T follicular helper cell (primary cell): ENCODE measurements at places on chromosomes 1 and 21.

- DNase-seq, result no peak
Measured at GRCh38 chr1:173504268-173504667, 27.1 kb downstream of the PRDX6 start.

DNA sequence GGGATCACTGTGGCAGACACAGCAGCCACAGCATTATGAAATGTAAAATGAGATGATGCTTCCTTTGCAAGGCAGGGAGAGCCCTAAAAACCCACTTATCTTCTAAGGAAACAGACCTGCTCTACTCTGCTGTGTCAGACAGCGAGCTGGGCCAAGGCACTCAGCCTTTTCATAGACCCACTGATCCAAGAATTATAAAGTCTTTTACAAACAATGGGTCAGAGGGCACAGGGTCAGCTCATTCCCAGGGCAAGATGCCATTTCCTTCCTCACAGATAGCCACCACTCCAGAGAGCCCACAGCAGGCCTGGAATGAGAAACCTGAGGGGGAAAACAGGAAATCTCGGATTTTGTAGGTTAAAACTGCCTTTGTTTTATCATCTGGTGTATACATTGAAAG, 42.9 kb downstream of the CASQ2 start:
- DNase-seq, result no peak

- DNase-seq, result peak; percentile 85
Measured at GRCh38 chr1:203289281-203289981, 15.9 kb upstream of the BTG2 start.

DNA sequence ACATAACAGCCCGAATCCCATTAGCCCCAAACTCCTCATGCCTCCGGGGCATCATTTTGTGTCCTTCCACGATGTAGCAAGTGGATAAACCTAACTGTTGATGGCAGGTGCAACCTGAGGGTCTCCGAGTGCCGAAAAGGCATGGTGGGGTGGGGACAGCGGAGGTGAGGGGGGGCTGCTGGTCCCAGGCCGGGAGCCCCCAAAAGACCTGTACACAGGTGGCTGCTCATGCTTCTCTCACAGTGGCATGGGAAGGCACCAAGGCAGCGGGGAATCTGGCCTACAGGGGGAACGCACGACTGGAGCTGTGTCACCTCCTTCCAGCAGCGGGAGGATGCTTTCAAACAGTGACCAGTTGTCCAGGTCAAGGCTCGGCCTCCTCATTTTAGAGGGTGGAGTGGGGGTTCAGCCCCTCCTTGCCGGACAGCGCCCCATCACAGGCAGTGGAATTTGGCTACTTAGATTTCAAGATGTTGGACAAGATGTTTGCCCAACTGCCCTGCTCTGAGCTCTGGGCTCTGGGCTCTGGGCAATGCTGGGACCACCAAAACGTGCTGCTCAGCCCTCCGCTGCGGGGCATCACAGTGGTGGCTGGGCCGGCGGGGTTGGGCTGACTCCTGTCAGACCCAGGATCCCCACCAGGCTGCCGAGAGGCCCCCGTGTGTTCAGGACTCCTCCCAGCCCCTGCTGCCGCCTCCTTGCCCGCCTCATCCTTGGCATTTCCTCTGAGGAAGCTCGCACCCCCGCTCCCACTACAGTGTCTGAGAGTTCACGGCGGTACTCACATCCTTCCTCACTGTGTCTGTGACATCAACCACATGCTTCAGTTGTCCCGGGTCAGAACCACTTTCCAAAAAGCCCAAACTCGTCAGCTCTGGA, 7.6 kb downstream of the DNMT3L start:
- DNase-seq, result no peak

DNA sequence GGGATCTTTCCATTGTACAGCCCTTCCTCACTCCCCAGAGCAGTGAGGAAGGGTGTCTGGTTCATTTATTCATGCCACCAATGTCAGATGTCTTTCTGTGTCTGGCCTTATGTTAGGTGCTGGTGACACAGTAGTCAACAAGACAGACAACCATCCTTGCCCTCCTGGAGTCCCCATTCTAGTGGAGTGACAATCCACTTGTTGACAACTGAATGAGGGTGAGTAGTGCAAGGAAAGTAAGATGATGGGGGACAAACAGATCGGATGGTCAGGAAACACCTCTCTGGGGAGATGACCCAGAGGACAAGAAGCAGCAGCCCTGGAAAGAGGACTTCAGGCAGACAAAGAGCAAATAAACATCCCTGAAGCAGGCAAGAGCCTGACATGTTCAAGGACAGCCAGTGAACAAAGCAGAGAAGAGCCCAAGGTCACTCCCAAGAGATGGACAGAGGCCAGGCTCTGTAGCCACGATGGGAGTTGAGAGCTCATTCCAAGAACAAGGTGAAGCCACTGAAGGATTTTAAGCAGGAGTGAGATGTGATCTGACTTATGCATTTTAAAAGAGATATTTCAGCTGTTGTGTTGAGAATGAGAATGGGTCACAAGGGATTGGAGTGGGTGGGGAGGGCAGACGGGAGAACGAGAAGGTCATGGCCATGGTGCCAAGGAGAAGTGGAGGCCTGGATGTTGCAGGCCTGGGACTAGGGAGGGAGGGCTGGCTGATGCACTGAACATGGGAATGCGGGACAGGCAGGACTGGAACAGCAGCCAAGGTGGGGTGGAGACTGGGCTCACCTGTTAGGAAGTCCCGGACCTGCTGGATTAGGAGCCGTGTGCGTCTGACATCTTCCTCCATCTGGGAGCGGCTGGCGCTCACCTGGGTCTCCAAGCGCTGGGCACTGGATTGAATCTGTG, 30.2 kb downstream of the LAMB3 start:
- no peak for DNase-seq

GRCh38 chr1:234841710-234842231, 231.8 kb upstream of the IRF2BP2 start:
- no peak for DNase-seq

DNA sequence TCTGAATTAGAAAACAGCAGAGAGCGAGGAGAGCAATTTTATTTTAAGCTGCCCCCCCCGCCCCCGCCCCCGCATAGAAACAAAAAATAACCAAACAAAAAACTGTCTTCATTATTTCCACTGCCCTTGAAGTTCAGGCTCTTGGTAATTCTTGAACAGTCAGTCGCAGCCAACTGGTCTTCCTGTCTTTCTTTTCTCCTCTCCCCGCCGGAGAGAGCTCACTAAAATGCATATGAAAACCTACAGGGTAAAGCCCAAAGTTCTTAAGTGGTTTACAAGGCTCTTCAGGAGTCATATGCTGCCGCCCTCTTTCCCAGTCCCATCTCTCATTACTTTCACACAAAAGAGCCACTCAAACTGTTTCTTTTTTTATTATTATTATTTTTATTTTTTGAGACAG, 1.1 kb upstream of the ANKRD35 start:
- DNase-seq, result no peak

DNA sequence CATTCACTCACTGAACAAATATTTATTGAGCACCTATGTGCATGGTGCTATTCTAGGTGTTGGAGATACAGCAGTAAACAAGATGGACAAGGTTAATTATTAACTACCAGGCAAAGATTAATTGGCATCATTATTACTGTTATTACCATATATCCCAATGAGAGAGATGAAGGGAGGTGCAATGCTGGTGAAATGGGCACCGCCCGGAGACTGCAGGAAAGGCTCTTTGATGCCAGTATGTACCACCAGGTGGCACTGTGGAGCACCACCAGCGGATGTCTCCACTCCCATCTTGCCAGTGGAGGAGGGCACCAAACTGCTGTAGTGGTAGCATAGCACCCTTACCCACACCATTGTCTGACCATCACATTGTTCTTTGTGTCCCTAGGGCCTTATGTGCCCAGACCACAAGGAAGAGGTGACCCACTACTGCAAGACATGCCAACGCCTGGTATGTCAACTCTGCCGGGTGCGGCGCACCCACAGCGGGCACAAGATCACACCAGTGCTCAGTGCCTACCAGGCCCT, 3.0 kb downstream of the TRIM46 start:
- DNase-seq, result peak; percentile 73

GRCh38 chr1:79082233-79082632, 75.7 kb upstream of the ADGRL4 start:
- no peak for DNase-seq

DNA sequence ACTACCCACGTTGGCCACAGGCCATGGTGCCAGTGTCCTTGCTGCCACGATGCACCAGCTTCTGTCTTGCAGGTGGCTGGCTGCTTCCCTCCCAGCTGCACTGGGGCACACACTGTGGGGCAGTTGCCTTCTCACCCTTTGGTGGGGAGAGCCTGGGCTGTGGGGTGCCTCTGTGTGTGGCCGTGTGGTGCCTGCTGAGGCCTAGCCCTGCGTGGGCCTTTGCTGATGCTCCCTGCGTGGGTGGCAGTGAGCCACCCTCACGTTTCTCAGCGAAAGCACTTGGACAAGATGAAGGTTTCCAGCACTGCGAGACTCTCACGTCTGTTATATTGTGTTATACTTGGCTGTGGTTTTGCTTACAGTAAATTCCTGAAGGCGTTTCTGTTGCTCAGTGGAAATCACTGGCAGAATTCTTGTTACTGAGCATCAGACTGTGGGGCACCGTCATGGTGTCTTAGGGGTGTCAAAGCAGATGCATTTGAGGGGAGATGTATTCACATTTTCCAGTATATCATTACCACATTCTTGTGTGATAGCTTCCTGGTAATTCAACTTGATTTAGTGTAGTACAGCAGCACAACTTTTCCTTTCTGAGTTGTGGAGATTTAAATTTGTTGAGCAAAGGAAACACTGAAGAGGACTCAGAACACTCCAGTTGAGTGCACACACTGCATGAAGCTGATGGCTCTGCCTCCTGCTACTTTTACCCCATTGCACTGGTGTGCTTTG, 124.7 kb downstream of the PCBP3 start:
- DNase-seq, result no peak

- DNase-seq, result peak; percentile 77
Measured at GRCh38 chr1:27872059-27872801, at the start of gene THEMIS2. Gene THEMIS2, plus strand, starts transcription at chr1:27872544. Its CDS starts 28 bp downstream, at chr1:27872572.

DNA sequence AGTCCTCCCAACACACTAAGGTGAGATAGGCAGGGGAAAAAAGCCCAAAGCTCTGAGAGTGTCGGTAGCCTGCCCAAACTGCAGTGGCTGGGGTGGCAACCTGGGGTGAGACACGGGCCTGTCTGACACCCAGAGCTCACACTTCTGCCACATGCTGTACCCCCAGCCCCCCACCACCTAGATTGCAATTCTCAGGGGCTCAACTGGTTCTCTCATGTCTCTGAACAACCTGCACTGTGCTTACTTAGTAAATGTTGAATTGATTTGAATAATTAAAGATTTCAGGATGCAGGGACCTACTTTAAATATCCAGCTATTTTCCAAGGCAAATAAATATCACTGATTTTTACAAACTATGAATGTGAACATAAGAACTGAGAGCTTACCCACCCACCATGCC, 115.5 kb downstream of the EDEM3 start:
- no peak for DNase-seq

GRCh38 chr1:167630568-167631385, 745 bp downstream of the RCSD1 start:
- no peak for DNase-seq

DNA sequence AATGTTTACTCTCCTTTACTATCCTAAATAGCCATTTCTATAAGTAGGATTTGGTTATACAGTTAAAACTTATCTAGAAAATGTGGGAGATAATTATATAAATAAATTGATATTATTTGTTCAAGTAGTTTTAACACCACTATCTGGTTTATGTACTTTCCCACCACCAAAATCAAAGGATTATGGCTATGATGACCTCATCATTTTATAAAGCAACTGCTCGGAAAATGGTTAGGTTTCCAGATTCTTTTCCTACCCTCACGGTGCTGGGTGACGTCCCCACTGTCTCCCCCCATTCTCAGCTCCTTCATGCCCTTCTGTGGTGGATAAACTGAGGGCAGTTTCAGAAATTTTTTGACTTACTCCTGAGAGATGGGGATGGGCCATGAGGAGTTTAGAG, 1011.8 kb upstream of the ADGRL4 start:
- DNase-seq, result no peak

DNA sequence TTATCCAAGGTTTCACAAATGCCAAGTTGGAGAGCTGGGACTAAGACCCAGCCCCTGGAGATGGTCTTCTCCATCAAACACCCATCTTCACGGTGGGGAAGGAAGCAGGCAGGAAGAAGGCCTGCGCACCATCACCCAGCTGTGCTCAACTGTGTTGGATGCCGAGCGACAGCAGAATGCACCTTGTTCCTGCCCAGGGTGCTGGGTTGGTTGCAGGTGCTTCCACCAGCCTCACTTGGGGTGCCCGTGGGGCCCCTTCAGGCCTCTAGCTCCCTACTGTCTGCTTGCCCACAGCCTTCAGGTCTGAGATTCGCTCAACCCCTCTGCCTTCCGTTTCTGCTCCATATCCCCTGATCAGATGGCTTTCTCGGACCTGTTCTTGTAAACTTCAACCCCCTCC, 42.5 kb downstream of the OLFML2B start:
- no peak for DNase-seq

DNA sequence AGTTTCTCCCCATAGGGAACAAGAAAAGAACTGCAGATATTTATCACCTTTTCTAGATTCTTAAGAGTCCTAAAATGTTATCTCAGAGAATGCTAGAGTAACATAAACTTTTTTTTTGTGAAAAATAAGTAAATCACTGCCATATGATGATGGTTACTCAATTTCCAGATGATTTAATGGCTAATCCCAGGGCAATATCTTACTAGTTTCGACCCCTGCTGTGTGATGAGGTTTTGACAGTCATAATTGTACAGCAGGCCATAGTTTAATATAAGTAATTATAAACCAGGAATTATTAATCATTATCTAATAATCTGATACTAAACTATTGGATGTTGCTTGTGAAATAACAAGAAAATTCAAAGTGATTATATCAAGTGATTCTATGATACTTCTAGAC, 210.6 kb downstream of the HLX start:
- DNase-seq, result no peak

GRCh38 chr21:45838634-45839033, 142.9 kb upstream of the COL6A1 start:
- DNase-seq, result no peak

- DNase-seq, result no peak
Measured at GRCh38 chr1:145985502-145986439, 10.6 kb downstream of the TXNIP start.

GRCh38 chr1:24281591-24281990, 37.6 kb upstream of the GRHL3 start:
- no peak for DNase-seq
